ENCODE measurements at places on chromosomes 2 and 18.

- no peak for DNase-seq
Measured at GRCh38 chr18:58398648-58399398, 230.1 kb downstream of the ALPK2 start.

DNA sequence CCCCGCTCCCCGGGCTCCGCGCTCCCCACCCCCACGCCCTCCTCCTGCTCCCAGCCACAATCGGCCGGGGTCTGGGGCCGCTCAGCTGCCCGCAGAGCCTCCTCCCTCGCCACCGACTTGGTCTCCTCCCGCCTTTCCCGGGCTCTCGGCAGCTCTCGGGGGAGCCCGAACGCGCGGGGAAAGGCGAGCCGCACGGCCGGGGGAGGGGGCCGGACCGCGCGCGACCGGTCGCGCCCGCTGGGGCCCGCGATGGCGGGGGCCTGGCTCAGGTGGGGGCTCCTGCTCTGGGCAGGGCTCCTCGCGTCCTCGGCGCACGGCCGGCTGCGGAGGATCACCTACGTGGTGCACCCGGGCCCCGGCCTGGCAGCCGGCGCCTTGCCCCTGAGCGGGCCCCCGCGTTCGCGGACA, 327 bp downstream of the LTBP1 start:
- peak; percentile 10 for DNase-seq

- no peak for DNase-seq
Measured at GRCh38 chr2:62537814-62538213, 31.8 kb upstream of the TMEM17 start.

DNA sequence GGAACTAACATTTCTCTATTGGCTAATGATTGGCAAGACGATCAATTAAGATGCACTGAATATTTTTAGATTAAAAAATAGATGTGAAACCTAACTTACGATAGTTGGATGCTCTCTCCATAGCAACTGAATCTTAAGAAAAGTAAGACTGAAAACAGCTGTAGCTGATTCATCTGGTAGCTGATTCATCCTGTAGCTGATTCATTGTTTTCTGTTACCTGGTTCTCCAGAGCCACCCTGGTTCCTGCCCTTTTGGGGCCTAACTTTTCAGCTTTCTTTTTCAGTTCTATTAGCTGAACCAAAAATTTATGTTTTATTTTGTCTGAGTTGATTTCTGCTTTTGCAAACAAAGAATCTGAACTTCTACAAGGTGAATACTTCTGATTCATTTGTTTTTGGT, 22.7 kb upstream of the SPR start:
- DNase-seq, result peak; percentile 60

DNA sequence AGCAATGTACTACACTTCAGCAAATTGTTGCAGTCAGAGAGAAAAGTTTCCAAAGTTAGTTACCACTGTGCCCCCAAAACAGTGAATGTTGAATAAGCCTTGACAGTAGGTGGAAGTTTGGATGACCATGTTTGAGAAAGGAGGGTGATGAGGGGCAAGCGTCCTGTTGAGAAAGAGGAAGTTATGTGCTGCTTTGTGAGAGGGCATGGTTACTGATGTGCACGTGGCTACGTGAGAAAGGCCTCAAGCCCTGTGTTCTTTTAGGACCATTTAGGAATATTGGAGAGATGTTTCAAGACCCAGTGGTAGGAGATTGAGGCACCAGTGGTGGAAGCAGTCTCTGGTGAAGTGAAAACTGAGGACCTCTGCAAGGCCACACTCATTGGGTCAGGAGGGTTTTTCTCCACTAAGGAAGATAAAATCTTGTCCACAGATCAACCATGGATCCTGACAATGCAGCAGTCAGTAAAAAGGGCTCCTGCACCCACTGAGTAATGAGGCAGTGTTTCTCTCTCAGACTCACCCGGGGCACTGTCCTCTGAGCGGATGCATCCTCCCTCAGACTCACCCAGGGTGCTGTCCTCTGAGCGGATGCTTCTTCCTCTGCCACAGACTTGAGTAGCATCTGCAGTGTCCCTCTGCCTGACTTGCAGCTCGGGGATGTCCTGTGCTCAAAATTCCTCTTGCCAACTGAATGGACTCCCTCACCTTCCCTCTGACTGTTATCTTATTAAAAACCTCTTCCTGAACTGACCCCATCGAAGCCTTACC, 34.7 kb upstream of the ACTR3 start:
- no peak for DNase-seq

- DNase-seq, result no peak
Measured at GRCh38 chr2:101520246-101520645, 45.3 kb upstream of the RFX8 start.

- DNase-seq, result no peak
Measured at GRCh38 chr18:67400502-67401117, 115.9 kb downstream of the DSEL start.

- DNase-seq, result peak; percentile 80
Measured at GRCh38 chr2:173354582-173355131, at the start of gene CDCA7. Gene CDCA7, plus strand, starts transcription at chr2:173354872. Its CDS starts 92 bp downstream, at chr2:173354964.

DNA sequence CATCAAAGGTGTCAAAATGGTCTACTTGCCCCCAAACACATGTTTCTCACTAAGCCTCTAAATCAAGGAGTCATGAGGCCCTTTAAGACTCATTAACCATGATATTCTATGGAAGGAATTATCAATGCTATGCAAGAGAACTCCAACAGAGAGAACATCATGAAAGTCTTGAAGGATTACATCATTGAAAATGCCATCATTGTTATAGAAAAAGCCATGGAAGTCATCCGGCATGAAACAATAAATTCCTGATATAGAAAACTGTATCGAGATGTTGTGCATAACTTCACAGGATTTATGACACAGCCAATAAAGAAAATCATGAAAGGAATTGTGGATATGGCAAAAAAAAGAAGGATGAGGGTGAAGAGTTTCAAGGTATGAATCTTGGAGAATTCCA, 1363.6 kb upstream of the CDH2 start:
- no peak for DNase-seq

DNA sequence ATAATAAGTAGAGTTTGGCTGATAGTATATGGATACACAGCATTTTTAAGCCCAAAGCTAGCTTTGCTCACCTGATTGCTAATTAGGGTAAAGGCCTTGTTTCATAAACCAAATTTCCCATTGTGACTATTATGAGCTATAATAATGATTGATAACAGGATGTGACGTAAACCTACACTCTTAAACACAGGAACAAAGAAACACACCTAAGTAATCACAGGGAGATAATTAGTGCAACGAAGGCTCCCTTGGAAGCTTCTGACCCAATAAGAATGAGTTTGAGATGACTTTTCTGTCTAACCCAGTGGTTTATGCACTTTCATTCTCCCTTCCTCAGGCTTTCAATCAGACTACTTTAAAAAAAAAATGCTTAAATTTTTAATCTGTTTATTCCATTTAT, 683.2 kb downstream of the SATB2 start:
- no peak for DNase-seq

- no peak for DNase-seq
Measured at GRCh38 chr2:225462945-225463344, 63.4 kb downstream of the NYAP2 start.

GRCh38 chr2:29776406-29776805, 145.0 kb downstream of the ALK start:
- DNase-seq, result no peak

Data from GM12865 (cell line).